Fibroblast of skin of left quadriceps (primary cell): ENCODE measurements at places on chromosomes 5 and 9.
A peak's percentile ranks its signal among the peaks of the same experiment; 100 is the strongest.

DNA sequence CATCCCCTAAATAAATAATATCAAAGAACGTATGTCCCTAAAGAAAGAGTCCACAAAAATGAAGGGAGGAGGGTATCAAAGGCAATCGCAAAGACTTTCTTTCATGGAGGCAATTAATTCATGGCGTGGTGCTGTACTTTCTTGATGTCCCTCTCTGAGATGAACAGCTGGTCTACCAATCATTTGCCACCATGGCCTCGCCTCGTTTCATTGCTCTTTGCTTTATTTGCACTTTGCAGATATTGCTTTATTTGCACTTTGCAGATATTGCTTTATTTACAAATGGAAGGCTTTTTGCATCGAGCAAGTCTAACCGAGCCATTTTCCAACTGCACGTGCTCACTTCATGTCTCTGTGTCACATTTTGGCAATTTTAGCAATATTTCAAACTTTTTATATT, 104.0 kb upstream of the PTCH1 start:
- no peak for DNase-seq

GRCh38 chr9:90684736-90685135, 42.1 kb upstream of the DIRAS2 start:
- no peak for DNase-seq

- DNase-seq, result no peak
Measured at GRCh38 chr5:68277431-68277830, 61.9 kb downstream of the PIK3R1 start.

DNA sequence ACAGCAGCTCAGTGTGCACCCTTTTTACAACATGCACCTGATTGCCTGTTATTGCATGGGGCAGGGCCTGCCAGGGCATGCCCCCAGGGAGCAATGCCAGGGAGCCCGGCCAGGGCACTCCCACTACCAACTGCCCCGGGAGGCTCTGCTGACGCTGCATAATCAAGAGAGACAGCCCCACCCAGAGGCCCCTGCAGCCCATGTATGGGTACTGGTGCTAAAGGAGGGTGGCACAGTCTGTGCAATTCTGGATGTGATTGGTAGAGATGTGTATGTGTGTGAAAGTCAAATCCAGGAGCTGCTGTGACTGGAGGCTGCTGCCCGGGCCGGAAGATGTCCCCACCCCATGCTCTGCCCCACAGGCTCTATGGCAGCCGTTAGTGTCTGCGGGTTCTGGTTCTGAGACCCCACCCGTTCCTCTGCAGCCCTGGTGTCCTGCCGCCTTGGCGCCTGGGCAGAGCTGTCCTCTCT, 3.9 kb upstream of the NEURL1B start:
- DNase-seq, result no peak

GRCh38 chr5:100434815-100435214, 100.4 kb upstream of the FAM174A start:
- no peak for DNase-seq

GRCh38 chr9:98881836-98882568, 61.7 kb upstream of the COL15A1 start:
- DNase-seq, result no peak

- DNase-seq, result no peak
Measured at GRCh38 chr9:95193067-95193466, 124.4 kb downstream of the FANCC start.

GRCh38 chr5:10556289-10556807, 7.5 kb upstream of the ANKRD33B start:
- DNase-seq, result no peak

DNA sequence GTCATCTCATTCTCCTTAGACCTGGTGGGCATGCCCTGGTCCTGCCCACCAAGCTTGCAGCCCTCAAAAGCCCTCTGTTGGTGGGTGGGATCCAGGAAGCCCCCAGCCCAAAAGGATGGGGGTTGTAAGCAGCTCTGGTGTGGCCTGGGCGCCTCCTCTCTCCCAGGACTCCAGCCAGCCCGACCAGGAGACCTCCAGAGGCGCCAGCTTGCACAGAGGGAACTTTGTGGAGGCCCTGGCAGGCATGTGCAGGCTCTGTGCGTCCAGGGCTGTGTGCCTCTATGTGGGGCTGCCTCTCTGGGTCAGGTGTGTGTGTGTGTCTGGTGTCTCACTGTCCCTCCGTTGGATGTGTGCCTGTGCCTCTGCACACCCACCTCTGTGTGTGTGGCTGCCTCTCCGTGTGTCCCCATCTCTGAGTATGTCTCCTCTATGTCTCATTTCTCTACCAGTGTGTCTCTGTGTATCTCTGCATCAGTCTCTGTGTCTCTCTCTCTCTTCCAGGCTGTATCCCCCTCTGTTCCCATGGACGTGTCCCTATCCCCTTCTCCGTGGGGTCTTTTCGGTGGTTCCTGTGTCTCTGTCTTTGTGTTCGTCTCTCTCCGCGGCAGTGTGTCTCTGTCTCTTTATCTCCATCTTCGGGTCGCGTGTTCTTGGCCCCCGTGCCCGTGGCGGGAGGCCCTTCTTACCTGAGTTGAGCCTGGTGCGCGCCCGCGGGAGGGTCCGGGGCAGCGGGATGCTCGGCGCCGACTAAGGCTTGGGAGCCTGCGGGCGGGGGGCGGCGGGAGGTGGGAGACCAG, 501 bp downstream of the ENHO start:
- no peak for DNase-seq

- peak; percentile 42 for DNase-seq
Measured at GRCh38 chr5:167903659-167904058, 387.8 kb upstream of the WWC1 start.

GRCh38 chr9:5629312-5630080, 589 bp downstream of the RIC1 start:
- no peak for DNase-seq

GRCh38 chr9:69254223-69254622, 70.8 kb upstream of the ENTREP1 start:
- DNase-seq, result no peak

DNA sequence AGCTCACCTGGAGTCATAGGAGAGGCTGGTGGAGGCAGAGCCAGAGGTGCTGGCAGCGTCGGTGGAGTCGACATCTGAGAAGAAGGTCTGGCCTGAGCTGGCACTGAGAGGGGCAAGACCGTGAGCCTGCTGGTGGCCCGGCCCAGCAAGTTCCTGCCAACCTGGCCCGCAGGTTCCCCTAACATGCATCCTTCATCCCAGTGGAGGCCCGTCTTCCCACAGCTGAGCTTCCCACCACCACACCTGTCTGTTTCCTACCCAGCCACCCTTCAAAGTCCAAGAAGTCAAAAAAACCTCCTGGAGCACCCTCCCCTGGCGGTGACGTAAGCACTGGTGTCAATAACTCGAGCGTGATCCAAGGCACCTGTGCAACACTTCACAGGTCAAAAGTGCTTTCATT, 16.9 kb downstream of the PHF19 start:
- no peak for DNase-seq

DNA sequence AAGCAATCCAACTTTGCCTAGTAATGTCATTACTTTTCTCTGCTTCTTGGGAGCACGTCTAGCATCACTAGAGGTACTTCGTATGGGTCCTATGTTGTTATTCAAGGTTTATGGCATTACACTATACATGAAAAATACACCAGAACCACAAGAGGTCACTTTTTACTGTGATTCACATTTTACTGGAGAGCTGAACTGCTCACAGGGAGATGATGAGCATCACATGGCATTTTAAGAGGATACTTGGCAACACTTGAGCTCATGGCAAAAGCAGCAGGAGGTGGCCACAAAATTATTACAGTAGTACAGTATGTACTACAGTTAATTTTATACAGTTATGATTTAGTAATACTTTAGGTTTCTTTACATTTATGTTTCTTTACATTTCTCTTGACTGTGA, 223.4 kb downstream of the PARP8 start:
- DNase-seq, result no peak

DNA sequence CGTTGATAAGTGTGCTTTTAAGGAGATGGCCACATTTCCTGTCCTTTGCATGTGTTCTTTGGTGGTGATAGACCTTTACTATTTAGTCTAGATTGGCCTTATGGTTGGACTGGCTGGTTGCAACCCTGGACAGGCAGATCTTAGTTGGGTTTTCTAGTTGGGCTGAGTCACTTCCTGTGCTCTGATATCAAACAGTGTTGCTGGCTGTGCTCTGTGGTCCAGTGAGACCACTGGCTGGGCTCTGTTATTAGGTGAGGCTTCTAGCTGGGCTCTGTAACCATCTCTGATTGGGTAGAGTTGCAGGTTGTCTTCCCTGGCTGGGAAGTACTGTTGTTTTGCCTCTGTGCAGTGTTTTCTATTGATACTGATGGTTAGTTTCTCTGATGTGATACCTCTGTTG, 432.5 kb downstream of the LRRC70 start:
- DNase-seq, result no peak

DNA sequence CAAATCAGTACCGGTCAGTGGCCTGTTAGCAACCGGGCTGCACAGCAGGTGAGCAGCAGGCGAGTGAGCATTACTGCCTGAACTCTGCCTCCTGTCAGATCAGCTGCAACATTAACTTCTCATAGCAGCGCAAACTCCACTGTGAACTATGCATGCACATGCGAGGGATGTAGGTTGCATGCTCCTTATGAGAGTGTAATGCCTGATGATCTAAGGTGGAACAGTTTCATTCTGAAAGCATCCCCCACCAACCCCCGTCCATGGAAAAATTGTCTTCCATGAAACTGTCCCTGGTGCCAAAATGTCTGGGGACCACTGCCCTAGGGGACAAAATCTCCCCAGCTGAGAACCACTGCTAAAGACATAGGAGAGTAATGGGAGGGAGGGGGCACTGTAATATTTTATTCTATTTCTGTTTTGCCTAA, 51.1 kb downstream of the P4HA2 start:
- no peak for DNase-seq

- no peak for DNase-seq
Measured at GRCh38 chr5:68915079-68915478, 178.7 kb upstream of the SLC30A5 start.

- DNase-seq, result no peak
Measured at GRCh38 chr9:114318416-114318815, 4.5 kb upstream of the ORM1 start.

- no peak for DNase-seq
Measured at GRCh38 chr5:176856746-176857145, 42.4 kb downstream of the HK3 start.

GRCh38 chr9:14251154-14252071, 62.5 kb downstream of the NFIB start:
- DNase-seq, result peak; percentile 50

DNA sequence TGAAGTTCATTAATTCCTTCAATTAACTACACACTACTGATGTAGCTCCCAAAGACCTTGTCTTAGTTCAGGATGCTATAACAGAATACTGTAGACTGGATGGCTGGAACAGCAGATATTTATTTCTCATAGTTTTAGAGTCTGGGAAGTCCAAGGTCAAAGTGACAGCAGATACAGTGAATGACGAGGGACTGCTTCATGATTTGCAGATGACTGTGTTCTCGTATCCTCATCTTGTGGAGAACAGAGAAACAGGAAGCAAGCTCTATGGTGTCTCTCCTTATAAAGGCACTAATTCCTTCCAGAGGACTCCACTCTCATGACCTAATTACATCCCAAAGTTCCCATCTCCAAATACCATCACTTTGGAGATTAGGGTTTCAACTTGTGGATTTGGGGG, 65.6 kb upstream of the MAP1B start:
- no peak for DNase-seq

DNA sequence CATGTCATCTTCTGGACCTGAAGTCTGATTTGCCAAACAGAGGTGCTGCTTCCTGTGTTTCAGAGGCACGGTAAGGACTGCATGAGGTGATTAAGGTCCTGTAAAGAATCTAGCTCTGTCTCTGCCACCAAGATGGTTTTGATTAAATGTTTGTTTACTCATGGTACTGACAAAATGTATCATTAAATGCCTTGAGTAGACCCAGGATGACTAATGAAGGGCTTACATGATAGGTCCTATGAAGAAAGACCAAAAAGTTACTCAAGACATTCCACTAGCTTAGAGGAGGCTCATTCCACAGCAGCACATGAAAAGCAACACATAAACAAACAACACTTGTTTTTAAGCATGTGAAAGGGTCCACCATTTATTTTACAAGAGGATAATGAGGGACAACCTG, 100.9 kb downstream of the BOD1 start:
- DNase-seq, result peak; percentile 67

- no peak for DNase-seq
Measured at GRCh38 chr5:1412163-1412562, 33.1 kb downstream of the SLC6A3 start.

DNA sequence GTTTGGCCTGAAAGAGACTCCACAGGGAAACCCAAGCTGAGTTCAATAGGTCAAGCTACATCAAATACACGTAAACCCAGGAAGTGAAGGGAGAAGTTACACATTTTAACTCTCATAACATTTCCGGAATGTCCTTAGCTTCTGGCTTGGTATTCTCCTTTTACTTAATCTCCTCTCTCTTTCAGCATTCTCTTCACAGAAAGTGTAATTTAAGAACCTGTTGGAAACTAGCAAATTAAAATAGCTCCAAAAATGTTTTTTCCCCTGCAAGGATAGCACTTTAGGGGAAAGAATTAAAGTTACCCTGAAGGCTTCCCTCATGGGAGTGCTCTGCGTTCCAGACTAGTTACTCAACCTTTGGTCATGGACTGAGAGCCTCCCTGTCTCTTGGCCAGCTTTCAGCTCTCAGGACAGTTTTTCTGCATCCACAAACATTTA, 292.7 kb upstream of the TARS1 start:
- peak; percentile 71 for DNase-seq

DNA sequence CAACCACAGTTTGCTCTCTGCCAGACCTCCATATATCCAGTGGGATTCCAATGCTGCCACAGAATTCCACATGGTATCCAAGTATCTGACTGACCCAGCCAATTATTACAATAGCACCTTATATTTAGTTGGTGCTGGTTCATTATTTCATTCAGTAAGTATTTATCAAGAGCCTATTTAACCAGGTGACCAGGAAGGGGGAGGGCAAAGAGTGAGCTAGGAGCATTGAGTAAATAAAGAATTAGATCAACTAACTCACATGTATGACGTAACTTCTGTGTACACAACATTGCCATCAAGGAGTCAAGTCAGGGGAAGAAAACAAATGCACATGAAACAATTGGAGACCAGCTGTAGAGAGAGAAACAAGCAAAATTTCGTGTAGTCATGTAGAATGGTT, 207.1 kb upstream of the PAPPA start:
- no peak for DNase-seq

DNA sequence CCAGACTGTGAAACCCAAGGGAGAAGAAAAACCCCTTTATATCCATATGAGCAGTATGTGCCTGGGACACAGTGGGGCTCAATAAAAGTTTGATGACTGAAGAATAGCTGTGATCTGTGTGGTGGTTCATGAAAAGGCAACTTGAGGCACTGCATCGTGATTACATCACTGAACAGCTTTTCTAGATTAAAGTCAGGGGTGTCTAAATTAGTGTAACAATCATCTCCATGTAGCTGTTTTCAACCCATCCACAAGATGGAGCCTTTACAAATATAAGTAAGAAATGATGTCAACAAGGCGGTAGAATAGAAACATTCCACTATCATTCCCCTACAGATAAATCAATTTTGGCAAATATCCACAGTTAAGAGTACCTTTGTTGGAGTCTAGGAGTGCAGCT, 55.5 kb downstream of the PRRC1 start:
- DNase-seq, result no peak
